NCI-H510A (cell line): ENCODE measurements at places on chromosomes 7 and 10.

DNA sequence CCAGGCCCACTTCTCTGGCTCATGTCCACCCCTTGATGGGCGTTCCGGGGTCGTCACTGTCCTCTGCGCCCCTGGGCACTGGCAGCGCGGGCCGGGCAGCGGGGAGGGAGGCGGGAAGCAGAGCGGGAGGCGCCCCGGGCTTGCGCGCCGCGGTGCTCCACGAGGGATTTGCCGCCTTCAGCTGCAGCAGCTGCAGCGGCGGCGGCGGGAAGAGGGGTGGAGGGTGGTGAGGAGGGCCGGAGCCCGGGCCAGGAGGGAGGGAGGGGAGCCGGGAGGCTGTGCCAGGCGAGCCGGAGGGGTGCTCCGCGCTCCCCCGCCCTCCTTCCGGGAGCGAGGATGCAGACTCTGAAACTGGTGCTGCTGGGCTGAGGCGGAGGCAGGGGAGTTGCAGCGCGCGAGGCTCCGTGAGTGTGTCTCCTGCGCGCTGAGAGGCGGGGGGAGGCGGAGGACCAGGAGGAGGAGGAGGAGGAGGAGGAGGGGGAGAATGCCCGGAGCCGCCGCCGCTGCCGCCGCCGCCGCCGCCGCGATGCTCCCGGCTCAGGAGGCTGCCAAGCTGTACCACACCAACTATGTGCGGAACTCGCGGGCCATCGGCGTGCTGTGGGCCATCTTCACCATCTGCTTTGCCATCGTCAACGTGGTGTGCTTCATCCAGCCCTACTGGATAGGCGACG, at the start of gene LHFPL3:
LHFPL3 (plus strand) TSS at position 308 of the 674 bp plus-strand sequence.
- DNase-seq = no peak

DNA sequence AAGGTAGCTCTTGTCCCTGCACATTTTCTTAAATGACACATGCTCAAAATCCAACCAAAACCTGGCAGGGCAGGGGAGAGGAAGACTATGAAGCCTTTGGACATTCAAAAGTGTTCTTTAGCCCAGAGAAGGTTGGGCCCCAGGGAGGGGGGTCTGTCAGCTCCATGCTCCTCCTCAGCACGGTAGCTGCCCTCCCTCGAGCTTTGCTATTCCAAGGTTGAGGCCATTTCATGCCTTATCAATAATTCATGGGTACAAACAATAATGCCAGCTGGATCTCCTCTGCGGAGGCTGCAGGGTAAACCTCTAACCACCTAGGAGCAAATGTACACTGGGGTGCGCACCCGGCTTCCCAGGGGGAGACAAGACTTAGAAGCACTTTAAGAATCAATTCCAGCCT, 61.5 kb downstream of the SLIT1 start:
- no peak for DNase-seq

DNA sequence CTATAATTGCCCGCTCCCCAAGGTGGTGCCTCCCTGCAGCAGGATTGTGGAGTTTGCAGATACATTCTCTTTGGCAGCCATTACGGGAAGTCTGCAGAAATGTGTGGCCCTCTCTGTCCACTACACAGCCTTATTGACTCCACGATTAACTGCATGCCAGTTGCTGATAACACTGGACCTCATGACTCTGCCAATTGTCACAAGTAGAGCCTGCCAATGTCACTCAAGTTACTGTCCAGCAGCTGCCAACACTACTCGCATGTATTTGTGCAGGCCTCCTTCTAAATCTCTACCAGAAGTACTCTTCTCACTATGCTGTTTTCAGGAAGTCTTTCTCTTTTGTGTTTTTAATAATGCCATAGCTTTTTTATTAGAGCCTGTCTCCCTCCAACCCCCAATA, 128.8 kb downstream of the PPP1R3A start:
- no peak for DNase-seq

GRCh38 chr10:24394461-24395190, 185.7 kb downstream of the KIAA1217 start:
- no peak for DNase-seq

DNA sequence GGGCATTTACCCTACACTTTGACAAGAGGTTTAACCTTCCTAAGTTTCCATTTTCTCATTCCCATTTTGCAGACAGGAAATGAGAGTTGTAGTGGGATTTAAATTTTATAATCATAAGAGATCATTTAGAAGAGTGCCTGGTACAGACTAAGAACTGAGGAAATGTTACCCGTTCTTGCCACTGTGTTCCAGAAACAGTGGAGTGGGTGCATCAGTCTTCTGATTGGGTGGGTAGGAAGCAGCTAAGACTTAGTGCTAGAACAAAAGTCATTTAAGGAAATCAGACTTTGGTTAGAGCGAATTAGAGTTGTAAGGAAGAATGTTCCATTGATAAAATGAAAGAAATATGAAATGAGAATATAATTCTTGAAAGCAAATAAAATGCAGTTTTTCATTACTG, 8.4 kb upstream of the SYPL1 start:
- DNase-seq = no peak

- DNase-seq = no peak
Measured at GRCh38 chr10:100186253-100187212, 704 bp upstream of the ERLIN1 start.

GRCh38 chr10:75607576-75607975, 176.2 kb downstream of the LRMDA start:
- DNase-seq = no peak

DNA sequence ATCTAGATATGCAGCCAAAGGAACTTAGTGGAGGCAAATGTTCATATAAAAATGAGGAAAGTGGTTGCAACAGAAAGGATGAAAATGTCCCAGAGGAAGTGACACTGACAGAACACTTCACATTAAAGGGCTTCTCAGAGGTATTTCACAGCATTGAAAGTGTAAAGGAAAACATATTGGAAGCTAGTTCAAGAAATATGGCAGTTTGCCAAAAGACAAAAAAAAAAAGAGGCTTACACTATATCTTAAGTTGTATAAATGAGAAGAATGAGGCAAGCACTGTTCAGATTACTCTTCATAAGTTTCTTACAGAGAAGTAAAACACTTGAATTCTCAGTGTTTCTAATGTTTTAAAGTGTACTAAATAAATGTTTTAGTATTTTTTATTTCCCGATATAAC, 20.1 kb downstream of the RUNDC3B start:
- no peak for DNase-seq

- DNase-seq = no peak
Measured at GRCh38 chr10:116073001-116073400, 200.0 kb downstream of the GFRA1 start.

- DNase-seq = no peak
Measured at GRCh38 chr7:96167424-96167823, 154.5 kb downstream of the SLC25A13 start.

- no peak for DNase-seq
Measured at GRCh38 chr10:125448596-125448995, 234.4 kb downstream of the TEX36 start.
